ENCODE measurements at places on chromosomes 4 and X.

- DNase-seq: no peak
Observed at GRCh38 chr4:79237851-79238250, 88.0 kb downstream of the NAA11 start.

DNA sequence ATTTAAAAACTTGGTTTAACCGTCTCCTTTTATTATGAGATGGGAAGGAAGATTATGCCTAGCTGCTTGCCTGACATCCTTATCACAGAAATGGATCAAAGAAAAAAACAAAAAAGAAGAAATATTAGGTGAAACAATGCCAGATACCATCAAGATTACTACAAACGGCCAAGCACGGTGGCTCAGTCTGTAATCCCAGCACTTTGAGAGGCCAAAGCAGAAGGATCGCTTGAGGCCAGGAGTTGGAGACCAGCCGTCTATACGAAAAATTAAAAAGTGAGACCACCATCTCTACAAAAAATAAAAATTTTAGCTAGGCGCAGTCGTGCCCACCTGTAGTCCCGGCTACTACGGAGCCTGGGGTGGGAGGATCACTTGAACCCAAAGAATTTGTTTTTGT is 2.3 kb downstream of the FRYL start:
- no peak for DNase-seq

DNA sequence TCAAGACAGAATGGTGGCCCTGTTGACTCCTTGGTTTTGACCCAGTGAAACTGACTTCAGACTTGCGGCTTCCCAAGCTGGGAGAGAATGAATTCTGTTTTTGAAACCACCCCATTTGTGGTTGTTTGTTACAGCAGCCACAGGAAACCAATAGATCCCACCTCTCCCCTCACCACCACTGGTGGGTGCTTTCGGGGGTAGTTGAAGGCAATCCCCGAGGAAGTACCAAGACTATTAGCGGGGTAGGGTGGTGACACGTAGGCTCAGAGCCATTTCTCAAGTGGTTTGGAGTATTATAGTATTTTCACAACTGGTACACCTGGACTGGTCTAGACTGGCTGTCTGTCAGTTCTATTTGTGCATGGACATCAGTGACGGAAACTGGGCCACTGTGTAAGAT is 189.1 kb upstream of the RBPJ start:
- DNase-seq: no peak

DNA sequence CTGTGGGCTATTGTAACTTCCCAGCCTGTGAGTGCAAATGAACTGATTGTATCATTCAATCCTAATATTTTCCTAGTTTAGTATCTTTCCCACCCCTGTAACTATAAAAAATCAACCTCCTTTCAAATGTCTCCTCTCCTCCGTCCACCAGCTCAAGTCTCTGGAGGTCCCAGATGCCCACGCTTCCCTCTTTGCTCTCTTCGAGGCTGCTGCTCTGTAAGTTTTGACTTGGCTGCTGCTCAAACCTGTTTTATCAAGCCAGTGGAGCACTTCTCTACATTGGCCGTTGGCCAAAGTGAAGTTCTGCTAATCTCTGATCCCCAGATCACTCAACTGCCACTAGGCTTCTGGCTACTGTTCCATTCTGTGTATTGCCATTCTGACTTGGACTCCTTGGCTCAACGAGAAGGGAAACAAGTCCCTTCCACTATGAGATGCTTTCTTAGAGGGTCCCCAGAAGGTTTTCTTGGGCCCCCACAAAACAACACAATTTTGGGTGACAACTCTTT is 60.7 kb upstream of the RAPGEF2 start:
- DNase-seq: peak; percentile 47

GRCh38 chr4:87567191-87567590 is 38.0 kb upstream of the SPARCL1 start:
- DNase-seq: no peak

DNA sequence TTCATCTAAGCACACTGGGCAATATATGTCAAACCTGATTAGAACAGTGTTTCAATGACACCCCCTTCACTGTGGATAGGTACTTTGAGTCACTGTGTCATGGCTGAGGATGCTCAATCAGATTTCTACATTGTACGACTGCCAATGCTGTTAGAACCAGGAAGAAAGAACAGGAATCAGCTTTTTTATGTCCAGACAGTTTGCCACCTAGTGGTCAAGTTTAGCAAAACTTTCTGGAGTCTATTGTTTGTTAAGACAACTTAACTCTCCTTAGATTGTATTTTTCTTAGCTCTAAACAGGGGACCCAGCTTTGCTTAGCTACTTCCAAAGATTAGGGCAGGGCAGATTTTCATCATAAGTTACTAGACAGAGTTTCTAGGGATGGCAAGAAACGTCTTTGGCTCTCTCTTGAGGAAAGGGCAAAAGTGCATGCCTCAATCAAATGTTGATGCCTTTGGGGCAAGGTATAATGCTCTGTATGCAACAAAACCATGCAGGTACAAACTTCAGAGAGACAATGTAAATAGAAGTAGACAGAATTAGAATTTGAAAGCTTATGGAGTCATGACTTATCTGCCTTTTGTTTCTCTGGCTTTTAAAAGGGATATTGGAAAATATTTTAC is 40.5 kb upstream of the BMP3 start:
- peak; percentile 68 for DNase-seq

DNA sequence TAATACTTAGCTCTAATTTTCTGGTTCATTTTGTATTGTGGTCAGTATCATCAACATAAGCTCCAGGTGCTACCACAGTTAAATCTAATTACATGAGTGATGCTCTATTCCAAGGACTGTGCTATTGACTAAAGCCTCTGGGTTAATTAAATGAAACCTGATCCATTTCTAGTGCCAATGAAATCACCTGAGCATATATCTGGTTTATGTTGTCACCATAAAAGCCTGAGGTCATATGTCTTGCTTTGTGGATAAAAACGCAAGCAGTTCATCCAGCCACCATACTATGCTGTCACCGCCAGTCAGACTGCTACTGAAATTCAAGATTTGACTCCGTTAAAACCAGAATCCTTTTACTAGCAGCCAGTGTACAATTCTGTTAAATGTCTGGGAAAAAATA is 64.2 kb upstream of the ZNF518B start:
- DNase-seq: no peak

All from Karpas-422 (cell line).